CD8-positive, alpha-beta memory T cell (primary cell): ENCODE measurements at places on chromosomes 2 and 18. TPM values are rescaled to one million over a fixed set of nuclear protein-coding genes. Genes with fewer than 3 reads are reported as not detected.
A peak's percentile ranks its signal among the peaks of the same experiment; 100 is the strongest.

- DNase-seq: no peak
Measured at GRCh38 chr2:239015218-239015900, 167.5 kb downstream of the TWIST2 start.

DNA sequence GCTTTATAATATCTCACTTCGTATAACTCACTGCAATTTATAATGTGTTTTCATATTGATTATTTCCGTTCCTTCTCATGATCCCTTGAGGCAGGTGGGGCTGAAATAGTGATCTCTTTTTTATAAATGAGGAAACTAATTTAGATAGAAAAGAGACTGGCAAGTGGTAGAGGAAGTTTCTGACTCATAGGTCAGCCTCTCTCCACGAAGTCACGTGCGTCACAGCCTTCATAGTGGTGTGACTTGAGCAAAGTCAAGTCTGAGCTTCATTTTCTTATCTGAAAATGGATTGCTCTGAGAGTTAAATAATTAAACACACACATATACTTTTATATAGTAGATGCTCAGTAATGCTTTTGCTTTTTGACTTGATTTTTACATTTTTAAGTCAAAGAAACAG, 19.9 kb downstream of the ABCG5 start:
- no peak for DNase-seq

GRCh38 chr2:27051902-27052645, 606 bp downstream of the AGBL5 start:
- DNase-seq: no peak

GRCh38 chr2:64451051-64451450, 2.9 kb upstream of the LGALSL start:
- no peak for DNase-seq

- DNase-seq: no peak
Measured at GRCh38 chr2:99725820-99726219, 236.0 kb upstream of the REV1 start.

The THADA gene
- 48.7 TPM for total RNA-seq

DNA sequence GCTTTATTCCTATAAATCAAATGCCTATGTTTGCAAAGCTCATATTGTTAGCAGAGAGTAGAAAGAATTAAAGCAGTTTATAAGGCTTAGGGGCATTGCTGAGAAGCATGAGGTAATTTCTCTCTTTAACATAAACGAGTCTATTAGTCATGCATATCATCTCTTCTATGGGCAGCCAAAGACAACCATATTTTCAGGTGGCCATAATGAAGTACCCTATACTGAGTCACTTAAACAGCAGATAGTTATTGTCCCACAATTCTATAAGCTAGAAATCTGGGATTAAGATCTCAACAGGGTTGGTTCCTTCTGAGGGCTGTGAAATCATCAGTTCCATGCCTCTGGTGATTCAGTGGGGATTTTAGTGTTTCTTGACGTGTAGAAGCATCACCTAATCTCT, 277.5 kb downstream of the NR4A2 start:
- DNase-seq: no peak

The RBFA gene
- 40.6 TPM for total RNA-seq

- no peak for DNase-seq
Measured at GRCh38 chr2:23579674-23580073, 194.7 kb downstream of the KLHL29 start.

GRCh38 chr2:127179766-127180165, 40.3 kb downstream of the CYP27C1 start:
- no peak for DNase-seq

DNA sequence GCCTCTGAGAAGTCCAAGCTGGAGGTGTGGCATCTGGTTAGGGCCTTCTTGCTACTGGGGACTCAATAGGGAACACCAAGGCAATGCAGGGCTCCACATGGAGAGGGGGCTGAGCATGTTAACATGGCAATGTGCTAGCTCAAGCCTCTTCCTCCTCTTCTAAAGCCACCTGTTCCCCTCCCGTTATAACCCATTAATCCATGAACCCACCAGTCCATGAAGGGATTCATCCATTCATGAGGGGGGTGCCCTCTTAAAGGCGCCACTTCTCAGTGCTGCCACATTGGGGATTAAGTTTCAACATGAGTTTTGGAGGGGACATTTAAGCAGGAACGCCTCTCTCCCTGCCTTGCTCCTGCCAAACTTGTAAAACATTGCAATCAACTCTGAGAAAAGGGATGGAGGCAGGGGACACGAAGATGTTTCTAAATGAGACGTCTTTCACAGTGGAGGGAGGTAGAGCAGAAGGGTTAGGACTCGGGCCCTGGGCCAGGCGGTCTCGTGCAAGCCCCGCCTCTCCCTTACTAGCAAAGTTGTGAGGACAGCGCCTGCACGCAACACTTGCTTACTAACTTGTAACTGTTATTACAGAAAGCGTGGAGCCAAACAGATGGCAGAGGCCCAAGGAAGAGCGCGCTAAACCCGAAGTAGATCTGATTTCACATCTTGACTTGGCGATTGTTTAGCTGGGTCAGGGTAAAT, 118.2 kb upstream of the ZNF516 start:
- no peak for DNase-seq

DNA sequence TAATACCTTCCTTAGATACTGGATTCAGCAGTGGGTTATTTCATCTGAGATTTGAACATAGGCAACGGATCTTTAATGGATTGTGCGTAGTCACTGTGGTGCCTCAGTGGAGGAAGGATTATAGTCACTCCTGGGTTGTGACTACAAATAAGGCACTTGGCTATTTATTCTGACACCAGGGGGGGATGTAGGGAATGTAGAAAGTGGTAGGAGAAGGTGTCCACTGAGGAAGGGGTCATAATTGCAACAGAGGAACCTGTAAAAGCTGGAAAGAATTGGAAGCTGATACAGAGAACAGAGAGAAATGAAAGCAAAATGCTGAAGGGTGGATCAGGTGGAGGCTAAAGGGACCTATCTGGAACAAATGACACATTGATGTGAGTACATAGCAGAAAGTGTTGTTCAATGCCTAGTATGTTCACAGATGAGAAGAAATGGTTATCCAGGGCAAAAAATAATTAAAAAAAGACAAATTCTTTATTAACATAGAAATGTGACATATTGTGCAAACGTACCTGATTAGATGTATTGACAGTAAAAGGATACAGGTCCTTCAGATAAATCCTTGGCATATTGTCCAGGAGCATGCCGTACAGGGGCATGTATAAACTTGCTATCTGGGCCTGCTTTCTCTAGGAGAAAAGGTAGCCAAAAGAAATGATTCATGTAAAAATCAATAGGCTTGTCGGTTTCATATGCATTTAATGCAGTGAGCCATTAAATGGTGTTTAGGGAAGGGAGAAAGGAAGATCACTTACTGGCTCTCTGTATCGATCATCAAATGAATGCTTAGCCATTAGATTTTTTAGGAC, 91.2 kb upstream of the CCDC195 start:
- DNase-seq: no peak

DNA sequence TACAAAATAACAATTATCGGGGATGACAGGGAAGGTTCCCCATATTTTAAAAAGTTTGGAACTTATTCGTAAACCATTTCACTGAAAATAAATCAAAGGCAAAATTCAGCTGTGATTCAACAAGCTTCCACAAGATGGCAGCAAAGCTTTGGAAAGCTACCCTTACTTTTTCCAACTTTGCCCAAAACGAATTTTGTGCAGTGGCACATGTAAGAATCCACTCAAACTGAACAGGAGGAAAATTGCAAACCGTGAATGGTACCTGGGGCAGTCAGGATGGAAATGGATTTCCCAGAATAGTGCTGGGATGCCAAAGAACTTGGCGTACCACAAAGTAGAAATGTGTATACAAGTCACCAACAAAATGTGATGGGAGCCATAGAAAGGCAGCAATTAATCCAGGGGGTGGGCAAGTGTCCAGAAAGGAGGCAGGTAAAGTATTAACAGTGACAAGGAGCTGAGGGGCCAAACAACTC, 10.7 kb downstream of the RPL31 start:
- peak; percentile 21 for DNase-seq

DNA sequence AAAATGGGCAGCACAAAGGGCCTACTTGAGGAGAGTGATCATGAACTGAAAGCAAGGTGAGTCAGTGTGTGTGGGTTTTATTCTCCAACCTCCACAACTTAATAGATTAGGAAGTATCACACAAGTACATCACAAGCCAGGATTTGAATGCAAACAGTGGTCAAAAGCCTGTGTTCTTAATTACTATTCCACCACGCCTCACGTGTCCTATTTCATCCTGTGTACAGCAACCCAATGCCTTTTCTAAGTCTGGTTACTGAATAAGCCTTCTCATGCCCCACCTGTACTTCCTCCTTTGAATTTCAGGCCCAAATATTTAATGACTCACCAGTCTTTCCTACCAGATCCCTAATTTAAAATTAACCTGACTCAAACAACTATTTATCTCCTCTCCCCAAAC, 755.7 kb upstream of the SLC8A1 start:
- DNase-seq: no peak

GRCh38 chr2:46040563-46041155, 256.5 kb upstream of the EPAS1 start:
- no peak for DNase-seq

DNA sequence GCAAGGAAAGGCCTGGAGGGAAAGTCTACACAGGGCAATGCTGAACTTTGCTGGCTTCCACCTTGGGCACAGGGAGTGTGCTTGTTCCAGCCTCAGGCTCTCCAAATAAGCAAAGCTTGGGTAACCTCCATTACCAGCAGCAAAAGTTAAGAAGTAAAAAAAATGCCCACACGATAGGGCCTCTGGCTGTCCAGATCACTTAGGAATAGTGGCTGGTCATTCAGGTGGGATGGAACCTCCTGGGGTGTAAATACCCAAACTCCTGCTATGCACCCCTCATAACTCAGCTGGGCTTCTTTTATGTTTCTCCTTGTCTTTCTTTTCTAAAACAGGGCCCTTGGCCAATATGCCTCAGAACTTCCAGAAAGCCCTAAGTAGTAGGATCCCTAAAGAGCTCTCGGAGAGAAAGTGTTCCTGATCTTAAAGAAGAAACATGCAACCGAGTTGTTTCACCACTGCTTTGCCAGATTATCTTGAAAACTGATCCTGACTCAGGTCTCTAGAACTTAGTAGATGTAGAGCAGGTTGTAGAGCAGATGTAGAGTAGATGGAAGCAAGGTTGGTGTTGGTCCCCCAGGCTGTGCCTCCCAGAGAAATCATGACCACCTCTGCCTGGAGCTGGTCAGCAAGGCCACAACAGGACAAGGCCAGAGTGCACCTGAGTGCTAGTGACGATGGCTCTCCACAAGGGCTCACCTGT, 2.0 kb upstream of the OSR1 start:
- DNase-seq: no peak

DNA sequence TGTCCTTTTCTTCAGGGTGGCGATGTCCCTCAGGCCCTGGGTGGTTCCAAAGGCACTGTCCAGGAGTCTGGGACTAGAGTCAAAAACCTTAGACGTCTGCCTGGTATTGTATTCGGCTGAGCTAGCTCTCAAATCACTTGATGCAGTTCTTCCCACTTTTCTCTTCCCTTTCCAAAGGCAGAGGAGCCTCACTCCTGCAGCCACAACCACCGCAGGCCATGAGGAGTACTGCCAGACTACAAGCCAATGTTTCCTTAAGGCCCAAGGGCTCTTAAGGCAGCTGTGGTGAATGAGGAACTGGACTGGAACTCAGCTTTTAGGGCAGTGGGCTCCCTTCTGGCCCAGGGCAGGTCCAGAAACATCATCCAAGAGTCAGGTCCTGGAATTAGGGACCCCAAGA, 360.7 kb downstream of the SPAG16 start:
- DNase-seq: no peak

- no peak for DNase-seq
Measured at GRCh38 chr2:130288467-130289403, 54.0 kb upstream of the IMP4 start.

DNA sequence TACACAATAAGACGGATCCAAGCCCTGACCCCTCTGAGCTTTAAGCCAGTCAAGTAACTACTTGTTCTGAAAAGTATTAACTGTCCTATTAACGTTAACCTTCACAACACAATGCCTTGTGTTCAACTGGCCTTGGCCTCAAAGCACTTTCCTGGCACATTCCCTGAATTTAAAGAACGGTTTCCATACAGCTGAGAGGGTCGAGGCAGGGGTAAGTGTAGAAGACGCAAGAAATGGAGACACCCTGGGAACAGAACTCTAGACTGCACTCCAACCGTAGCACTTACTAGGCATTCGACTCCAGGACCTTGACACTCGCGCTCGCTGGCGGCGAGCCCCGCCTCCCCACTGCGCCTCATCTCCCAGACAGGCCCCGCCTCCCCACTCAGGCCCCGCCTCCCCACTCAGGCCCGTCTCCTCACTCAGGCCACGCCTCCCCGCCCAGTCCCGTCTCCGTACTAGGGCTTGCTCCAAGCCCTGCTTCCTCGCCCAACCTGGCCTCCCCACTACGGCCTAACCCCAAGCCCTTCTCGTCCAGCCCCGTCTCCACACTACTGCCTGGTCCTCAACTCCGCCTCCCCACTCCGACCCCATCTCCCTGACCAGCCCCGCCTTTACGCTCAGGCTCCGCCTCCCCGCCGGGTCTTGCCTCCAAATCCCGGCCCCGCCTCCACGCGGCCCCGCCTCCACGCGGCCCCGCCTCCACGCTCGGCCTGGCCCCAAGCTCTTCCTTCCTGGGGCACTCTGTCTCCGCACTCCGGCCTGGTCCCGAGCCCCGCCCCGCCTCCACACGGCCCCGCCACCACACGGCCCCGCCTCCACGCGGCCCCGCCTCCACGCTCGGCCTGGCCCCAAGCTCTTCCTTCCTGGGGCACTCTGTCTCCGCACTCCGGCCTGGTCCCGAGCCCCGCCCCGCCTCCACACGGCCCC, 887 bp upstream of the TMEM87B start:
- peak; percentile 99 for DNase-seq

- no peak for DNase-seq
Measured at GRCh38 chr2:237575869-237576862, 9.8 kb downstream of the PRLH start.

- no peak for DNase-seq
Measured at GRCh38 chr2:136167721-136168475, 49.9 kb upstream of the CXCR4 start.

The SOX11 gene
- not detected for total RNA-seq

The ACKR3 gene
- 1.6 TPM for total RNA-seq

The NTSR2 gene
- total RNA-seq: not detected

The POTEJ gene
- not detected for total RNA-seq

DNA sequence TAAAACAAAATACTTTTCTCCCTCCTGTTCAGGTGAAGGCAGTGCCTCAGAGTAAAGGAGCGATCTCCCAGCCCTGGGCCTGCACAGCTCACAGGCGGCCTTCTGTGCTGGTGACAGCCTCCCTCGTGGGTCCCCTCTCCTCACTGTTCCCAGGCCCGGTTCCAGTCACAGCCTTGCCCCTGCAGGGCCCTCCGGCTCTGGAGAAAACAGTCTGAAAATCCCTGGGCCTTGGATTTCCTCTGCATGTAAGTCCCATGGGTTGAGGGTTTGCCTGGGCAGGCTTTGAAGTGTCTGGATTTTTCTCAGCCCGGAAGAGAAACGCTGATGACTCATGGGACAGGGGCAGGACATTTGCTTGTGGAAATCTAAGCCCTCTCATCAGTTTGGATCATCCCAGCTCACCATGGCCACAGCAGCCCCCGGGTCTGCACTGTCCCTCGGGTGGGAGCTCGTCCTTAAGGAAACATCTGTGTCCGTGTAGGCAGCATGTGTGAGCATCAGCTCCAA, 186.1 kb upstream of the RAB12 start:
- DNase-seq: no peak

The FBLN7 gene
- total RNA-seq: 2.2 TPM
